ENCODE measurements at places on chromosomes 1 and 21.
A peak's percentile ranks its signal among the peaks of the same experiment; 100 is the strongest.

GRCh38 chr1:236502579-236502971, 21.2 kb upstream of the LGALS8 start:
- DNase-seq = no peak

GRCh38 chr1:11693024-11693590, 1.6 kb downstream of the DRAXIN start:
- DNase-seq = no peak

- DNase-seq = no peak
Observed at GRCh38 chr21:38361324-38361723, 104.5 kb downstream of the KCNJ15 start.

- no peak for DNase-seq
Observed at GRCh38 chr1:119805746-119806145, 5.5 kb downstream of the REG4 start.

DNA sequence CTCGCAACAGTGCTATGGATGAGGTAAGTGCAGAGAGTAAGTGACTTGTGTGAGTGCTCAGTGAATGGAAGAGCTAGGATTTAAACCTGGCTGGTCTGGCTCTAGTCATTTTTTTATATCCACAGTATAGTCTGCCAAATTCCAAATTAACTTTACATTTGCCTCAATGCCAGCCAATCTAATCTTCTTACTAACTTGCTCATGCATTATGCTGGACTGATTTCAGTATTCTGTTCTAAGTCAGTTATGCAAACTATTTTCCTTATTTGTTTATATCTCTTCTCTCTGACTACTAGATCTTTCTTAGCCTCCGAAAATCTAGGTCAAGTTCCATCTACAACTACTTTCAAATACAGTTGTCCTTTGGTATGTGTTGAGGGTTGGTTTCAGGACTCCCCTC, 133.3 kb downstream of the XPR1 start:
- DNase-seq = no peak

DNA sequence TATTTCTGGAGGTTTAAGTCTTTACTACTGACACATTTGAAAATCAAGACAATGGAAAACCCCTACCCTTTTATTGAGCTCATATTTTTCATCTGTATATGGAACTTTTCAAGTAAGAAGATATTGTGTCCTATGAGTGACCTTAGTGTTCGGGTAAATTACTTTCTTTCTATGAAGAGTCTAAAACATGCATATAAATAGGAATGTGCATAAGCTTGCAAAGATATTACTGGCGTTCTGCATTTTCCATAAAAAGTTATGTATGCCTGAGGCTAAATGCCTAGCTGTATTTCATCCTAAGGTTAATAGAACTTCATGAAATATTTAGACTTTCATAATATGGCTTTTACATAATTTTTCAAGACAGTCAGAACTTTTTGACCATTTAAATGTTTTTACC, 495.8 kb upstream of the ADAMTS5 start:
- DNase-seq = no peak

GRCh38 chr1:245961137-245961540, 545.9 kb downstream of the SMYD3 start:
- DNase-seq = no peak

- no peak for DNase-seq
Observed at GRCh38 chr1:80155371-80155770, 1148.8 kb upstream of the ADGRL4 start.

- DNase-seq = peak; percentile 21
Observed at GRCh38 chr1:179743679-179744400, 749 bp downstream of the FAM163A start.

DNA sequence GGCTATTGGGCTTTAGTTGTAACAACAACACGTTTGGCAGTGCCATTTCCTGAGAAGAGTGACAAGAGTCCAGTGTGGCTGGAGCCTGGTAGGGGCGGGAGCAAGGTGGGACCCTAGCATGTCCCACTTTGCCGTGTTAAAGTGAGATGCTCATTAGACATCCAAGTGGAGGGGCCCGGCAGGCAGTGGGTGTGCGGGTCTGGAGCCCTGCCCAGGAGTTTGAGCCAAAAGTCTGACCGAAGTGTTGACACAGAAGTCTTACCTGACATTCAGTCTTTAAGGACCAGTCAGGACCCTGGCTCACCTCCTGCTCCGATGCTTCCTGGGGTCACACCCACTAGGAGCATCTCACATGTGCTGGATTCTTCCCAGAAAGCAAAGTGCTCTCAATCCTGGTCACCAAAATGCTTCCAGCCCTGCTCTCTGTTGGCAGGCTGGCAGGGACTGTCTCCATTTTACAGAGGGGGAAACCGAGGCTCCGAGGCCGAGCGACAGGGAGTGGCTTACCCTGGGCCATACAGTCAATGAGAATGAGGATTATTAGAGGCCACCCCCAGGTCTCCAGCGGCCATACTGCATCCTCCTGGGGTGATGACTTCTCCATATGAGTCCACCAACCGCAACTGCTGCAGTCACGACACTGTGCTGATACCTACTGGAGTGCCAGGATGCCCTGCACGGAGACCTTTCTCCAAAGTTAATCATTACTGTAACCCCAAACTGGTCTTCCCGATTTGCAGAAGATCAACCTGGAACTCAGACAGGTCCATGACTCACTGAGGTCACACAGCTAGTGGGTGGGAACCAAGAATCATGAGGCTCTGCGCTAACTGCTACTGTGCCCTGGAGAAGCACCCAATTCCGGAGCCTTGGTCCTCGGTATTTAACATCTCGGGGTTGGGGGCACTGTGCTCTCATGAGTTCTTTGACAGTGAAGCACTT, 112.7 kb downstream of the PRDM2 start:
- no peak for DNase-seq

GRCh38 chr1:154326546-154327465, 1.5 kb downstream of the ATP8B2 start:
- no peak for DNase-seq

GRCh38 chr1:51093581-51093980, 8.4 kb upstream of the C1orf185 start:
- DNase-seq = no peak

GRCh38 chr1:208256556-208256955, 12.4 kb upstream of the PLXNA2 start:
- no peak for DNase-seq

- DNase-seq = peak; percentile 79
Observed at GRCh38 chr1:182601416-182601786, 2.8 kb downstream of the RGS16 start.

DNA sequence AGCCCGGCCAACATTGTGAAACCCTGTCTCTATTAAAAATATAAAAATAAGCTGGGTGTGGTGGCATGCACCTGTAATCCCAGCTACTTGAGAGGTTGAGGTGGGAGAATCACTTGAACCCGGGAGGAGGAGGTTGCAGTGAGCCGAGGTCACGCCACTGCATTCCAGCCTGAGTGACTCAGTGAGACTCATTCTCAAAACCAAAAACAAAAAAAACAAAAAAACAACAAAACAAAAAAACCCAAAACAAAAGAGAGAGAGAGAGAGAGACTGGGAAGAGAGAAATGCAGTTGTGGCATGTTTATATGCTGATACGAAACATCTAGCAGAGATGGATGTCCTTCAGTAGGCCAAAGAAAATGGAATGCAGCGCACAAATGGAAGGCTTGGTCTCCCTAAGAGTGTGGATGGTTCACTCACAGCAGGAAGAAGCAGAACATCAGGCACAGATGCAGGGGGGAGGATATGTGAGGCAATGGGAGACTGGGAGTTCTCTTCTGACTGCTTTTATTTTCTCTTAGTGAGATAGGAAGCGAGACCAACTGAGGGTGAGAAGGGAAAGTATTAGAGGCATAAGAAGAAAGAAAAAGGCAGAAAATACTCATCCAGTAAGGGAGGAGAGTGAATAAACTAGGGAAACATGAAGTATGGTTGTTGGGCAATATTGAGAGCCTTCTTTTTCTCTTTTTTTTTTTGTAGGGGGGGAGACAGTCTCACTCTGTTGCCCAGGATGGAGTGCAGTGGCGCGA, 16.0 kb downstream of the THEM4 start:
- DNase-seq = no peak

DNA sequence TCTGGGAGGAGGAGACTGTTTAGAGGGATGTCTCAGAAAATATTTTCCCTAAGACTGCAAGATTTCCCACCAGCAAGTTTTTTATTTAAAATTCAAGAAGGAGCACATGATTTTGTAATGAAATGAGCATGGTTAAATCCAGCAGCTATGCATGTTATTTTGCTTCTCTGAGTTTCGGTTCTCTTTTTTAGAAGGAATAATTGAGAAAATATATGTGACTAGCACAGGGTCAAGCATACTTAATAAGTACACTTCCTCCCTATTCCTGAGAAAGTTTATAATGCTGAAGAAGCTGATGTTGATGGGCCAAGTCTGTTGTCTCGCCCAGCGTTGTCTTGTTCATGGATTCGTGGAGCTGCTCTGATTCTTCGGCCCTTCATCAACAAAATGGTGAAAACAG, 51.2 kb downstream of the EXO1 start:
- DNase-seq = no peak

DNA sequence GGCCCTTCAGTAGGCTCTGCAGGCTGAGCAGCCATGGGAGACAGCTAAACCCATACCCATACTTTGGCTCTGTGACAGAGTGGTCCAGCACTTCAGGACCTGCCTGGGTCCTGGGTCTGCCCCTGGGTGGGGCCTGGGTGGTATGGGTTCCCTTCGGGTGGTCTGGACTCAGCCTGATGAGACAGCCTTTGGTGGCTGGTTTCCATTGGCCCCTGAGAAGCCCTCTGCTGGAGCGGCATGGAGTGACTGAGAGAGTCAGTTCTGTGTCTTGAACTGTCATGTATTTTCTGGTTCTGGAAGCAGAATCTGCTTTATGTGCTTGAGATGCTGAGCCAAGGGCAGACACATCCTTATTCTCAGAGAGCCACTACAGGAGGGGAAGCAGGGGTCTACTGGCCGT, 31.3 kb upstream of the KCNA2 start:
- no peak for DNase-seq

DNA sequence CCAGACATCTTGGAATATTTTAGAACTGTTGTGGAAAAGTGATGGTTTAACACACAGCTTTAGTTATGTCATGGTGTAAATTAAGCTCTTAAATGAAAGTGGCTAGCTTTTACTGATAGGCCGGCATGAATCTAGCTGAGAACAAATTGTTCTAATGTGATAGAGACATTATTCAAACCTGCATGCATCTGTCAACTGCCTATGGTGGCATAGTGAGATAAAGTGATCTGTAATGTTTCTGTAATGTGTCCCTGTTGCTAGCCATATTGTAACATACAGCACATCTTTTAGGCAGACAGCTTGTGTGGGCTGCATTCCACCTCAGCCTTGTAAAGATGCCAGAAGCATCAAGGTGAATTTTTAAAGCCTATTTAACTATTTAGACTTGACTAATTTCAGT, 16.0 kb downstream of the LRIG2 start:
- DNase-seq = no peak

DNA sequence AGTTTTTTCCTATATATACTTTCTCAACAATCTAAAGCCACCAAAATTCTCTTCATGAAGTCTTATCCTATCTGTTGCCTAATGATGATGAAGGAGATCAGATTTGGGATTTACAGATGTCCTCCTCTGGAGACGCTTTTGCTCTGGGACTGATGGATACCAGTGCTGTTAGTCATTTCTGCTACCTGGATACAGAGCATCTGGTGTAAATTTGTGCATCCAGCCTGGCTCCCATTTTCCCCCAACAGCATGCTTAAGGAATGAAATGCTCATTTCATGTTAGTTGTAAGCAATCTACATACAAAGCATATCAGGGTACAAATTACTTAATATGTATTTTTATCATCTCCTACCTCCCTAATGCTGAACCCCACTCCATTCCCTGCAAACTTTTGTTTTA, 57.7 kb downstream of the HNRNPR start:
- DNase-seq = no peak

DNA sequence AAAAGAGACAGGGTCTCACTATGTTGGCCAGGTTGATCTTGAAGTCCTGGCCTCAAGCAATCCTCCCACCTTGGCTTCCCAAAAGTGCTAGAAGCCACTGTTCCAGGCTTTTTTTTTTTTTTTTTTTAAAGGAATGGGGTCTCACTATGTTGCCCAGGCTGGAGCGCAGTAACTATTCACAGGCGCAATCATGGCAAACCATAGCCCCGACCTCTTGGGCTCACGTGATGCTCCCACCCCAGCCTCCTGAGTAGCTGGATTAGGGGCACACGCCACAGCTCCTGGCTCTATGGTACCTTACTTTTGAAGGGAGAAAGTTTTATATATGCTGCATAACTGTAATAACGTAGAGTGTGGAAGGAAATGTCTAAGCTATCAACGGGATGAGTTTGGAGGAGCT, 5.7 kb upstream of the ATP13A2 start:
- DNase-seq = no peak

DNA sequence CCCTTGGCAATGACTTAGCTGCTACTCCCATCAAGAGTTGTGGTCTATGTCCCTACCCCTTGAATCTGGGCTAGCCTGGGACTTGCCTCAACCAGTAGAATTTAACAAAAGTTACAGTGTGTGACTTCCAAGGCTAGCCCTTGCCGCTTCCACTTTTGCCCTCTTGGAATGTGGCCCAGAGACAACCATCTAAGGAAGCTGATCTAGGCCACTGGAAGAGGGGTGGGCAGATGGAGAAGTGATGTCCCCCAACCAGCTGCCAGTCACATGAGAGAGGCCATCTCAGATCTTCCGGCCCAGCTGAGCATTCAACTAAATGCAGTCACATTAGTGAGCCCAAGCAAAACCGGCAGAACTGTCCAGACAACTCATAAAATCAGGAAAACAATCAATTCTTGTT, 115.1 kb downstream of the TOMM20 start:
- no peak for DNase-seq

DNA sequence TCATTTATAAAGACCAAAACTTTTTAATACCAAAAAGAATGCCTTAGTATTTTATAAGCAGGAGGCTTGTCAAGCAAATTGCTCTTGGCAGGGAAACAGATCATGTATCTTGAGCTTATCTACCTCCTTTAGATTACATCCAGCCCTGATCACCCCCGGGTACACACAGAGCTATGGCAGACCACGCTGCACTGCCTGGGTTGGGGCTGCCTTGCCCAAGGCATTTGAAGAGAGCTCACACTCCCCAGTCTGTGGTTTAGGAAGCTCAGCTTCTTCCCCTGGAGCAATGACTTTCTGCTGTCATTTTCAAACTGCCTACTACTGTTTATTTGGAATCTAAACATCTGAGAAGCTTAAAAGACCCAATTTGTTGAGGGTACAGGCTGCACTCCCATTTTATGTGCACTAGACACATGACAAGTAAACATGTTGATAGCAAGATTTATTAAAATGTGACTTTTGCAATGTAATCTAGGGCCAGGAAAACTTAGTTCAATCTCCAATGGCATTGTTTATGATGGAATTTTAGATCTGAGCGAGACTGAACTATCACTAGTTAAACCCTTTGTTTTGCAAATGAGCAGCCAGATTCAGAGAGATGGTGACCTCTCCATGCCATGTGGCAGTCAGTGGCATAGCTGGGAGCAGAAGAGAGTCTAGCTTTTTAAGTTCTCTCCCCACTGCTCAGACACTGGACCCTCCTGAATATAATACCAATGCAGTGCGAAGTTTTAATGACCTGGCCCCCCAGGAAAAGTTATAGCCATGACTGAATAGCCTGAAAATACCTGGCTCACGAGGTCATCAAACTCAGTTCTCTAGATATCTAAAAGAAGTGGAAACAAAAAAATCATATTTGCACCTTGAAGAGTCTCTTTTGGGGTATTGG, 214.9 kb downstream of the HLX start:
- no peak for DNase-seq

- DNase-seq = no peak
Observed at GRCh38 chr21:29306920-29307319, 8.2 kb downstream of the BACH1 start.

Measured in NCI-H345 (cell line).